Cardiac muscle cell (in vitro differentiated cells and primary cell): ENCODE measurements at places on chromosomes 3 and 15.
A peak's percentile ranks its signal among the peaks of the same experiment; 100 is the strongest.

GRCh38 chr3:33299395-33300081, 22.3 kb downstream of the FBXL2 start:
- DNase-seq, result no peak

DNA sequence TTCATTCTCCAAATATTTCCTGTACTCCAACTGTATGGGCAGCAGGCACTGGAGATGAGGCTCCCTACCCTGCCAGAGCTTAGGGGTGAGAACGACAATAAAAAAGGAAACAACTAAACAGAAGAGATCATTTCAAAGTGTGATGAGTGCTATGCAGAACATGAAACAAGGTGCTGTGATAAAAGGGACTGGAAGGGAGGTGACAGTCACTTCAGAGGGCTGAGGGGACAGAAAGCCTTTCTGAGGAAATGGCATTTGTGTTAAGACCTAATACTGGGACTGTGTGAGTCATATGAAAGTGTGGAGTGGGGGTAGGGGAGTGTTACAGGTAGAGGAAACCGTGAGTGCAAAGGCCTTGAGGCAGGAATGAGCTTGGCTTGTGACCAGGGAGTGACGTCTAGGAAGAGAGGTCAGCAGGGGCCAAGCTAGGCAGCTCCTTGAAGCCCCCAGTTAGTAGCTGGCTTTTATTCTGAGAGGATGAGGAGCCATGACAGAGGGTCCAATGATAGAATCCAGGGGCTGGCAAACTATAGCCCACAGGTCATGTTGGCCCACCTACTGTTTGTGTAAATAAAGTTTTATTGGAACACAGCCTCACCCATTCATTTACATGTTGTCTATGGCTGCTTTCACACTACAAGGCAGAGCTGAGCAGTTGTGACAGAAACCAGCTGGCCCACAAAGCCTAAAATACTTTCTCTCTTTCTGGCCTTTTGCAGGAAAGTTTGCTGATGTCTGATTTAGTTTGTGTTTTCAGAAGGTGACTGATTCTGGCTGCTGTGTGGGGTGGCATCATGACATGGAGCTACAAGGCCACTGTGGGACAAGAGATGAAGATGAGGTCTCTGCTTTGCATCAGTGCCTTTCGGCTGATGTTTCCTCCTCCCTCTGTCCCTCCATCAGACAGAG, 56.6 kb downstream of the LSM3 start:
- no peak for DNase-seq

- no peak for DNase-seq
These were observed 29.5 kb downstream of the SEC62 start for GRCh38 chr3:169996063-169996462.

DNA sequence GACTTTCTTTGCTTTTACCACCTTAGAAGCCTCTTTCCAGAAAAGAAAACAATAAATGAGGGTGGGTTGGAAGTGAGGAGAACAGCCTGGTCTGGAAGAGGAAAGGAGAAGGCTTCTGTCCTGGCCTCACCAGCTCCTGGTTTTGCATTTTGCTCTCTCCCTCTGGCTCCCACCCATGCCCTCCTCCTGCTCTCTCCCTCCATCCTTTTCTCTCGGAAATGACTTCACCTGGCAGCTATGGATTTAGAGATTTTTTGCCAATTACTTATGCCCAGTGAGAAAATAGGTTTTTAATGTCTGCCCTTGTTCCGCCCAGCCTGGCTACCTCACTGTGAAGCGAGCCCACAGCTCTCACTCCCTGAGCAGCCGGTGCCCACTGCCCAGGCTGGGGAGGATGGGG, 77.9 kb upstream of the NTRK3 start:
- no peak for DNase-seq

DNA sequence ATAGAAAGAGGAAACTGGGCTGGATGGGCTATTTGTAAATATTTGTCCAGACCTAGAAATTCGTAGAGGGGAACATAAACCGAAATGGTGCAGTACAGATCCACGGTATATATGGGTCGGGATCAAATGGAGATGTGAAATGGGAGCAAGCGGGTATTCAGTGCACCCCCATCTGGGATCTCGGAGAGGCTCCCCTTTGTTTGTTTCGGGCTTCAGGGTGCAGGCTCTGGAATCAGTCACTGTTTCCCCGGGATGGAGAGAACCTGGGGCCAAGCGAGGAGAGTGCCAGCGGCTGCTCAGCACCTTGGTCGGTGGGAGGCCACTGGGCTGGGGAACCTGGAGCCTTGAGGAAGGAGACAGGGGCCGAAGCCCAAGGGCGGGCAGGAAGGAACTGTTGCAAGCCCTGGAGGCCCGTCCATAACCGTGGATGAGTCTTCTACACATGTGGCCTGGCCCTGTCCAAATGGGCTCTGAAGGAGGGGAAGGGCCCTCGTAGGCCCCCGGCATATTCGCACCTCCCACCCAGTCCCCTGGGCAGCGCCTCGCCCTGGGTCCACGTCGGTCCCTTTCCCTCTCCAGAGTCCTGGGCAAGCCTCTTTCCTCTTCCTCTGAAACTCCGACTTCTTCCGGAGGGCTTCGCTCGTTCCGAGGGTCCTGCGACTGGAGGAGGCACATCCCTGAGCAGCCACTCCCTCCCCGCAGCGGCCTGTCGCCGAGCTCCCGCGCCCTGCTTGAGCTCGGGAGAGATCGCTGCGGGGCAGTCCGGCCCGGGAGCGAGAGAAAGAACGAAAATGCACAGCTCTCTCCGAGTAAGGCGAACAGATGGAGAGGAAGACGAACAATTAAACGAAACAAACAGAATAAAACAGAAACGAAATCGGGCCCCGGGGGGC, 3.0 kb downstream of the ISL2 start:
- peak; percentile 48 for DNase-seq

DNA sequence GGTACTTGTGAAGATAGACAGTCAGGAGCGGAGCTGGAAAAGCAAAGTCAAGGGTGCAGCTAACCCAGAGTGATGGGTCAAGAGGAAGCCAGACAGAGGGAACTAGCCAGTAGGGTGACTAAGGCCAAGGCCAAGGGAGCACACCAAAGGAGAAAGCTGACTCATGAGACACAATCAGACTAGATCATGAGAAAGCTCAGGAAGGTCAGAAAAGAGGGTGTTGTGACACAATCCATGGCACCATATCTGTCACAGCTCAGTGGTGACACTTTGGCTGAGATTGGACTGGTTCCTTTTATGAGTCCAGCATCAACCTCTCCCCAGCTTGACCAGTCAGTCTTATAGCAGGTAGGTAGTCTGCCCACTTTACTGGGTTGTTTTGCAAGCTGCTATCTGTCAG, 22.2 kb downstream of the P2RY1 start:
- no peak for DNase-seq

DNA sequence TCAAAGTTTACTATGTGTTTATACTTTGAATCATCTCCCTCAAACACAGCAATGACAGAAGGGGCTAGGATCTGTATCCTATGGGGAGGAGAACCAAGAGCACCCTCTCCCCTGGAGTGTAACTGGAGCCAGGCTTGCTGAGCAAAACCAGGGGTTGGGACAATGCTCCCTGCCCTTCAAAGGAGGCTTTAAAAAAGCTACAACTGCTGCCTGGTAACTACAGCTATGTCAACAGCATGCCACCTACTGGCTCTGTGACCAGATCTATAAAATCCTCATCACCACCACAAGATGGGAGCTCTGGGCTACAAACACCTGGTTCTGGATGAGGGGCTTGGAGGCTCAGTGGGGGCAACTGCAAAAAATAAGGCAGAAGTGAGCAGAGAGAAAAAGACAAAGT, 61.9 kb downstream of the ANO10 start:
- DNase-seq, result peak; percentile 21

DNA sequence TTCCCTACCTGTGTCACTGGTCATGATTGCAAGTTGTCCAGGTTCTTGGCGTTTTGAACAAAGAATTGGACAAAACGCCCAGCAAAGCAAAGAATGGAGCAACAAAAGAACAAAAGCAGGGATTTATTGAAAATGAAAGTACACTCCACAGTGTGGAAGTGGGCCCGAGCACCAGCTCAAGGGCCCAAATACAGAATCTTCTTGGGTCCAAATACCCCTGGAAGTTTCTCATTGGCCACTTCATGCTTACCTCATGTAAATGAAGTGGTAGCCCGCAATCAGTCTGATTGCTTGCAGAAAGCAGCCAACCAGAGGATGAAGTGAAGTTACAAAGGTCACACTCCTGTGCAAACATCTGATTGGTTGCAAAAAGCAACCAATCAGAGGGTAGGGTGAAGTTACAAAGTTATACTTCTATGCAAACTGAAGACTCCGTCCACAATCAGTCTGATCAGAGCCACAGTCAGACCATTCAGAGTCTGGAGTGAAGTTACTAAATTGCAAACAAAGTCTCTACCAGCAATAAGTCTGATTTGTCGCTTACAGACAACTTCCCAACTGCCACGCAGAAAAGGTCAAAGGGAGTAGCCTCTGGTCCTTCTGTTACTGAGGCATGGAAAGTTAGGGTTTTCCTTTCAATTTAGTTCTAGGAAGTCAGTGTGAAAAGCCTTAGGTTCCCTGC, 8.3 kb upstream of the TM4SF1 start:
- no peak for DNase-seq

GRCh38 chr3:134029256-134029733, 430 bp downstream of the SLCO2A1 start:
- no peak for DNase-seq

- DNase-seq, result no peak
These were observed 431.9 kb downstream of the MFSD1 start for GRCh38 chr3:159233734-159234133.

GRCh38 chr3:9169326-9169725, 80.1 kb downstream of the SRGAP3 start:
- no peak for DNase-seq

DNA sequence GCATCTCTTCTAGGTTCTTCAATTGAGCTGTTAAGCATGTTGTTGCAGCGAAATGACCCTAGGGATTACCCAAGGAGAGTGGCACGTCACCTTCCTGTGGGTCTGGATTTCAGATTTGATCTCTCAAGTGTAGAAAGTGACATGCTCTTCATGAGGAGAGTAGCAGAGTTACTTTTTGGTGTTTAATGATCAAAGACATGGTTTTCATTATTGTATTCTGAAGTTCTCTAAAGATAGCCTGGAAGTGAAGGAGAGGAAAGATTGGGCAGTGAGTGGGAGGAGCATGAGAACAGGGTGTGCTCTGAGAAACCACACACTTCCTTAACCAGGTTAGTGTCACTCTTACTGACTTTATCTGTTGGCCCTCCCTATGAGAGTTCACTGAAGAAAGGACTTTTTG, 153.6 kb downstream of the AKAP13 start:
- no peak for DNase-seq

DNA sequence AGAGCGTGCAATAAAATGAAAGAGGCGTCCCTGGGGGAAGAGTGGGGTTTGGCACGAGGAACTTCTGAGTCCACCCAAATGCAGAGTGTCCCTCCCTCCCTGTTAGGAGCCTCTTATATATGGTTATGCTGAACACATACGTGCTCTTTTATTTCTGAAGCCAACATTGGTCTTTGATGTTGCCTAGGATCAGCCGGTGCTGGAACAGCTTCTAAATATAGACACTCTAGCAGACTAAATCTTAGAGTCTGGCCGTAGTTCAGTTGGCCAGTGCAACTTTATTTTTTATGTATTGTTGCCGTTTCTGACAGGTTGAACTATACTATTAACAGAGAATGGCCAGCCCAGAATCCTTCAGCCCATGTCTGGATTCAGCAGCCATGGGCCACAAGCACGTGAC, 128.7 kb downstream of the GHSR start:
- DNase-seq, result peak; percentile 48

DNA sequence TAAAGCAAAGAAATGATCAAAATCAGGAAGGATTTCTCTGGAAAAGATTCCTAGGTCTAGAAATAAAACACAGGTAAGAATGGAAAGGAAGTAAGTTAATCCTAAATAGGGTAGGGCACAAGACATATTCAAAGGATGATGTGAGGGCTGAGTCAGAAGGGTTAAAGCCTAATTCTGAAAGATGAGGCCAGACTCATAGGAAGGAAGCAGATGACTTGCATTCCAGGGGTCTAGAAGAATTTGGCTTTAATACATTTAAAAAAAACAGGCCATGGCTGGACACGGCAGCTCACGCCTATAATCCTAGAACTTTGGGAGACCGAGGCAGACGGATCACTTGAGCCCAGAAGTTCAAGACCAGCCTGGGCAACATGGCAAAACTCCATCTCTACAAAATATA, 3.2 kb downstream of the SSR3 start:
- DNase-seq, result peak; percentile 77

DNA sequence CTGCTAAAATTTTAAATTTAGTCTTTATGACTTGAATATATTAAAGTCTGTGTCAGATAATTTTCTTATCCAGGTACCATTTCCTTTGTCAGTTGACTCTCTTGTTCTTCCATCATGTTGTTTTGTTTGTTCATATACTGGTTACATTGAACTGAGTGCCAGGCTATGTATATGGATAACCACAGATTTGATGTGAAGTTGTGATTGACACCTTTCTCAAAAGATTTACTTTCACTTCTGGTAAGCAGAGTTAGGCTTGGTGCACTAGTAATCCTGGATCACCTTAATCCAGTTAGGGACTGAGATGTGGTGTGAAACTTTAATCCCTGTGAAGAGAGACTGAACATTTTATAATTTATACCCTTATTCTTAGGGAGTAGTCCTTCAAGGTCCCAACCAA, 99.4 kb downstream of the ADAM10 start:
- DNase-seq, result no peak

- DNase-seq, result no peak
These were observed 227.7 kb upstream of the SOX2 start for GRCh38 chr3:181484026-181484425.

DNA sequence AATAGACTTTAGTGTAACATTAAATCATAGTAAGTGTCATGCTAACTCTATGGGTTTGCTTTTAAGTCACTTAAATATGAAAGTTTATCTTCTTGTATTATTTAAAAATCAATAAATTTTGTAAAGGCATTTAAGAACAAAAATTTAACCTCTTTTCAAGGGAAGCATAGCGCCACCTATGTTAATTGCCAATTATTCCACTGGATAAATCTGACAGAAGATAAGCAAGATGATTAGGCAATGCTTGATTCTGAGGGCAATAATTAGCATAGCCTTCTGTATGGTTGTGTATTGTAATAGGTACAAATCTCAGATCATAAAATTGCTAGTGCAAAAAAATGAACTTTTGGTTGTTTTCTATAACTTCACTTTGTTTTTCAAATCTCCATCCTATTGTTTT, 560.1 kb downstream of the GRM7 start:
- DNase-seq, result no peak

GRCh38 chr3:101068876-101069606, 75.8 kb upstream of the ABI3BP start:
- DNase-seq, result no peak

GRCh38 chr3:64863226-64864212, 175.7 kb upstream of the ADAMTS9 start:
- DNase-seq, result no peak

DNA sequence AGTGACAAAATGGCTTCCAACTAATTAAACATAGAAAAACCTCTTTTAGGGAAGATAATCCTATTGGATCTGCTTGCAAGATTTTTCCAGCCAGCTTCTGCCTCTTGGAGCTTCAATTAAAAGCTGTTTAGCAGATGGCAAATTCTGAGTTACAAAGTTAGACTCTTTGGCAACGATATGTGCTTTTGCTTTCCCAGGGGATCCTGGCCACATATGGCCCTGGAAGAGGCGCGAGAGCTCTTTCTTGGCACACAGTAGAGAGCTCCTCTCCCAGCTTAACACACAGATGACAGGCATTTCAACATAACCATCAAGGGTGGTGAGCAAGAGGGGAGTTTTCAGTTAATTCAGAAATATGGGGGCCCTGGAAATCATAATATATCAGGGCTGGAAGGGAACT, 41.6 kb upstream of the GALNT15 start:
- DNase-seq, result no peak

- no peak for DNase-seq
These were observed 50.0 kb upstream of the CDIN1 start for GRCh38 chr15:36529296-36530011.
